ENCODE measurements at places on chromosomes 12 and 14.

DNA sequence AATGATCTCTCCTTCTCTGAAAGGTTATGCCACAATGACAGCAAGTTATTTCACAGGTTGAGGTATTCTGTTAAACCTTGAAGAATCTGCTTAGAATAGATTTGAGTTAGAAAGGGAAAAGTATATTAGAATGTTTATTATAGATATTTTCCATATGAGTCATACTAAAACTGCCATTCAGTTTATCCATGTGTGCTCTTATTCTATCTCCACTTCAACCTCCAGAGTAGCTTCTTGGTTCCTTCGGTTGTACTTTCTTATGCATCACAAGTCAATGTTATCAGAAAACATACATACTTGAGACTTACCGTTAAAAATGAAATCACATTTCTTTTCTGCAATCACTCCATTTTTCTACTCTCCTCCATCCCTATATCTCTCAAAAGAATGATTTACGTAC lies 197.7 kb downstream of the BCAT1 start:
- no peak for DNase-seq

DNA sequence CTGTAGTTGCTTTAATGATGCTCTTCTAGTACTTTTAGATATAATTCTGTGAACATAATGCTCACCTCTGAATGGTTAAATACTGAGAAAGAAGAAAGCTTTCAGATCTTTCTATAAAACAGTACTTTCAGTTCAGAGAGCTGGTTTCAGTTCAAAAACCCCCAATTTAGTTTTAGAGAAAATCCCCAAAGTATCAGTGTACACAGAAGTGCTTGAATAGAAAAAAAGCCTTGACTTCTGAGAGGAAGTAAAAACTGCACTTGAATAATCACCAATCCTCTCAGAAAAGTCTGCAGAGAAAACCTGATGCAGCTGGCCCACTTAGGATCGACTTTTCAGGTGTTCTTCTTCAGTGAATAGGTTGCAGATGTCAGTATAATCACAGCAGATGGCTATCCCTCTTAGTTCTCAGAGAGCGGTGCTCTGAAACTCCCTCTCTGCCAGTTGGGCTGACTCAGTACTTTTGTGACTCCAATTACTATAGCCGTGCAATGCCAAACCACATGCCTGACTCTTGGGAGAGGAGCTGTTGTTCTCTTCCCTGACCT lies 616.3 kb downstream of the LRFN5 start:
- DNase-seq = no peak

DNA sequence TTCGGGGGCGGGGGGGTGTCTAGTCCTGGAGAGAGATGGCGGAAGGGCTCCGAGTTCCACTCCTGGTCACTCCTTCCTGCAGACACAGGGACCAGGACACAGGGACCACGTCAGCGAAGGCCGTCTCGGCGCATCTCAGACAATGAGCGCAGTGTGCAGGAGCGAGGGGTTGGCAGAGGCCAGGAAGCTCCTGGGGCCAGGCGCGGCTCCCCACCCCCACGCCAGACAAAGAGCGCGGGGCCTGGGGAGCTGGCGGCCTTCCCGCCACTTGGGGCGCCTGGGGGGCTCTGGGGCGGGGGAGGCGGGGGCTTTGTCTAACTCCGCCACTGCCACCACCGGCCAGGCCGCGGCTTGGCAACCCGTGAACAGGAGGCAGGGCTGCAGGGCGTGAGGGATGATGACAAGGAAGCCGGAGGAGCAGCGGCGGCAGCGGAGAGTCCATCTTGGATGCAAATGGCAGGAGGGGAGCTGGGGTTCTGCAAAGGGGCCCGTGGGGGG lies 2.2 kb downstream of the CDK2AP1 start:
- DNase-seq = peak; percentile 22

- no peak for DNase-seq
Observed at GRCh38 chr14:74511966-74512830, 18.6 kb downstream of the ISCA2 start.

GRCh38 chr12:79776111-79776510 lies 85.3 kb upstream of the PAWR start:
- DNase-seq = no peak

GRCh38 chr12:109115758-109116610 lies at the start of gene ACACB:
Gene ACACB, plus strand, starts transcription at chr12:109116587. Its CDS starts 22,819 bp downstream, at chr12:109139406.
- DNase-seq = no peak

- no peak for DNase-seq
Observed at GRCh38 chr12:27814851-27815591, 35.0 kb upstream of the MANSC4 start.

- DNase-seq = no peak
Observed at GRCh38 chr14:97710726-97711125, 913.5 kb downstream of the VRK1 start.

DNA sequence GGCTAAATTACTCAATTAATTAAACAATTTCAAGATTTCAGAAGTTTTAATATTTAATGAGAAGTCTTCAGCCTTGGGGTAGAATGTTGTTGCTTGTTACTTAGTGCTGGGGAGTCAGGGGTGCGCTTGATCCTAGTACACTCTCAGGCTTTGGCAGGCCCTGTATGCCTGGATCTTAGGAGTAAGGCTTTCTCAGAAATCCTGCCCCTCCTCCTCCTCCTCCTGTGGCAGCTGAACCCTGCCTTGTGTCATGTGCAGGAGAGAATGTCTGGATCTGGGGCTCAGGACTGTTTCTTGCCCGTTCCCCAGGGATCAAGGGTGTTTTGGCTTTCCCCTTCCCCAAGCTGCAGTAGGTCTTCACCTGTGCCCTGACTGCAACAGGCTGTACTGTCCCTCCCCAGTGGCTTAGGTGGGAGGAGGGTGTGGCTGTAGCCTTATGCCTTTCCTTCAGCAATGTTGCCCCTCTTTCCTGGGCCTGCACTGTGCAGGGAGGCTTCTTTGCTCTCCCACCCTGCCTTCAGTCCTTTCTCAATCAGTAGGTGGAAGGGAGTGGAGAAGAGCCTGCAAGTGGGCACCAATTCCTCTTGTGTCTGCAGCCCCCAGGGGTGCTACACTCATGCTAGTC lies 108.2 kb downstream of the SLC38A6 start:
- DNase-seq = no peak

DNA sequence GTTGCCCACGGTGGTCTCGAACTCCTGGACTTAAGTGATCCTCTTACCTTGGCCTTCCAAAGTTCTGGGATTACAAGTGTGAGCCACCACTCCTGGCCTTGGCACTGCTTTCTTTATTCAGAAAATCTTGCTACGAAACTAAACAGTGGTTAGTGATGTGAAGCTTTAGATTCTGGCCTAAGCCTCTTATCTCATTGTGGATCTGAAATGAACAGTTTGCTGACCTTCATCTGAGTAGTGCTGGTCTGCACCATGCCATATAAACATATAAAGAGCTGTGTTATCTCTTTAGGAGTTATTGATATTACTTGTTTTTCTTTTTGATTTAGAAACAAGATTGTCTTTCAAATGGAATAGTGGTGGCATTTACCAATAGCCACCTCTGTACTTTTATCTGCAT lies 22.6 kb downstream of the SRGAP1 start:
- no peak for DNase-seq

DNA sequence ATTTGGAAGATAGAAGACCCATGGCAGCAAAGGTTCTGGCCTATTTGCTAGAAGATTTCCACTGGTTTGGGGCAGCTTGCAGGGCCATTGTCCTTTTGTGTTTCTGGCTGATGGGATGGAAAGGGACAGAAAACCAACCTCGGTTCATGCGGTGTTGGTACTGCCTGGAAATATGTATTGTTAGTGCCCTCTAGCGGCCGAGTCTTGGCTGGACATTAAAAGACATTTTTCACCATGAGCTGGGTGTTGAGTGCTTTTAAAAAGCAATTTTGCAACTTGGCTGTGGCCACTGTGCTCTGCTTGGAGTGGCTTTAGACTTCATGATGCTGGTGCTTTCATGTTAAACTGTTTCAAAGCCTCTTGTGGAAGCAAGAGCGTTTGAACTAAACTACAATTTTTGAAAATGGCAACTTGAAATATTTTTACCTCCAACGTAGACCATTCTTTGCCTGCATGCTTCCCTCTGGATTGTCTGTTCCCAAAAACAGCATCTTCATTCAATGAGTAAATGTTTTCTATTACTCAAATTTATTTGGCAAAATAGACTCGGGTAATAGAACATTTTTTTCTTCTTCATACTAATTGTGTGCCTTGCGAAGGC lies 102.7 kb upstream of the TBX5 start:
- DNase-seq = peak; percentile 19

GRCh38 chr12:130504110-130504839 lies 166.6 kb downstream of the PIWIL1 start:
- no peak for DNase-seq

DNA sequence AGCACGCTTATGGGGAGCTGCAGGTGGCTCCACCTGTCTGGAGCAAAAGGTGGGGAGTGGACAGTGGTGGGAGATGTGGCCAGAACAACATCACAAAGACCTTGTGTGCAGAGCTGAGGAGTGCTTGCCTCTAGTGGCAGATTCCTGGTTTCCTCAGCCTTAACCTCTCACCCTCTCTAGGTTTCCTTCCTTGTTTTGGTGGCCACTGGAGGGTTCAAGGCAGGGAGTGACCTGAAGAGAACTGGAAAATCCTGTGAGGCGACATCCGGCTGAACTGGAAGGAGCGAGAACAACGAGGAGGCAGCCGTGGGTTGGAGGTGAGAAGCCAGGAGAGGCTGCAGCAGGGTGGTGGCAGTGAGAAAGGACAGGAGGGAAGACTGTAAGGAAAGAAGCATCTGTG lies 6.3 kb upstream of the FLVCR2 start:
- DNase-seq = no peak

- no peak for DNase-seq
Observed at GRCh38 chr14:73369428-73369827, 88.9 kb downstream of the NUMB start.

DNA sequence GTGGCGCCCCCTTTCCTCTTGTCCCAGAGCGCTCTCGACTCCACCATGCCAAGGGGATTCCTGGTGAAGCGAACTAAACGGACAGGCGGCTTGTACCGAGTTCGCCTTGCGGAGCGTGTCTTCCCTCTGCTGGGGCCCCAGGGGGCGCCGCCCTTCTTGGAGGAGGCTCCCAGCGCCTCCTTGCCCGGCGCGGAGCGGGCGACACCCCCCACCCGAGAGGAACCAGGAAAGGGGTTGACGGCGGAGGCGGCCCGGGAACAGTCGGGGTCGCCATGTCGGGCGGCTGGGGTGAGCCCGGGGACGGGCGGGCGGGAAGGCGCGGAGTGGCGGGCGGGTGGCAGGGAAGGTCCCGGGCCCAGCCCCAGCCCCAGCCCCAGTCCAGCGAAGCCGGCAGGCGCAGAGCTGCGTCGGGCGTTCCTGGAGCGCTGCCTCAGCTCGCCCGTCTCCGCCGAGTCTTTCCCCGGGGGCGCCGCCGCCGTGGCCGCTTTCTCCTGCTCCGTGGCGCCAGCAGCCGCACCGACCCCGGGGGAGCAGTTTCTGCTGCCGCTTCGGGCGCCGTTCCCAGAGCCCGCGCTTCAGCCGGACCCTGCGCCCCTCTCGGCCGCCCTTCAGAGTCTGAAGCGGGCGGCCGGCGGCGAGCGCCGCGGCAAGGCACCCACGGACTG lies 376 bp downstream of the INSM2 start:
- DNase-seq = no peak

- DNase-seq = no peak
Observed at GRCh38 chr12:53807322-53807860, 55.6 kb upstream of the CISTR start.

GRCh38 chr14:54567224-54567638 lies 303 bp downstream of the SAMD4A start:
- no peak for DNase-seq

GRCh38 chr12:51887476-51888315 lies at the start of gene ANKRD33:
Gene ANKRD33, plus strand, starts transcription at chr12:51888103. Its CDS starts 84 bp downstream, at chr12:51888187.
- DNase-seq = no peak

GRCh38 chr14:94953541-94954260 lies 183.8 kb upstream of the GSC start:
- no peak for DNase-seq

DNA sequence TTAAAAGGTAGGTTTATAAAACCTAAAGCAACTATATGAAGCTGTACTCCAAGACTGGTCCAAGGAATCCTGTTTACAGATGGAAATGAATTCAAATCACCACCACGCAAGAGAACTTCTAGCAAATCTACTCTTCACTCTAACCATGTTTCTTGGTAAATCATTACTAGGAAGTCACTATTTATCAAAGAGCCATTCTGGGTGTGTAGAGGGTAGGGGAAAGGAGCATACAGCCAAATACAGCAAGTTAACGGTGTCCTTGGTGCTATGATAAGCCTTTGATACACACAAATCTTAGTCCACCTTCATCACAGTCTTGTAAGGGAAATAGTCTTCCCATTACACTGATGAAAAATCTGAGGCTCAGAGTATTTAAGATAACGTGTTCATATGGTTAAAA lies 16.8 kb downstream of the NIN start:
- DNase-seq = no peak

- no peak for DNase-seq
Observed at GRCh38 chr12:95173392-95174251, 43.6 kb downstream of the FGD6 start.

- no peak for DNase-seq
Observed at GRCh38 chr12:21843795-21844194, 69.3 kb upstream of the KCNJ8 start.

- DNase-seq = no peak
Observed at GRCh38 chr12:4471256-4471655, 25.6 kb upstream of the FGF6 start.

- DNase-seq = no peak
Observed at GRCh38 chr12:1575408-1576401, 18.7 kb downstream of the FBXL14 start.

GRCh38 chr14:71204231-71204630 lies 297.0 kb downstream of the PCNX1 start:
- no peak for DNase-seq

DNA sequence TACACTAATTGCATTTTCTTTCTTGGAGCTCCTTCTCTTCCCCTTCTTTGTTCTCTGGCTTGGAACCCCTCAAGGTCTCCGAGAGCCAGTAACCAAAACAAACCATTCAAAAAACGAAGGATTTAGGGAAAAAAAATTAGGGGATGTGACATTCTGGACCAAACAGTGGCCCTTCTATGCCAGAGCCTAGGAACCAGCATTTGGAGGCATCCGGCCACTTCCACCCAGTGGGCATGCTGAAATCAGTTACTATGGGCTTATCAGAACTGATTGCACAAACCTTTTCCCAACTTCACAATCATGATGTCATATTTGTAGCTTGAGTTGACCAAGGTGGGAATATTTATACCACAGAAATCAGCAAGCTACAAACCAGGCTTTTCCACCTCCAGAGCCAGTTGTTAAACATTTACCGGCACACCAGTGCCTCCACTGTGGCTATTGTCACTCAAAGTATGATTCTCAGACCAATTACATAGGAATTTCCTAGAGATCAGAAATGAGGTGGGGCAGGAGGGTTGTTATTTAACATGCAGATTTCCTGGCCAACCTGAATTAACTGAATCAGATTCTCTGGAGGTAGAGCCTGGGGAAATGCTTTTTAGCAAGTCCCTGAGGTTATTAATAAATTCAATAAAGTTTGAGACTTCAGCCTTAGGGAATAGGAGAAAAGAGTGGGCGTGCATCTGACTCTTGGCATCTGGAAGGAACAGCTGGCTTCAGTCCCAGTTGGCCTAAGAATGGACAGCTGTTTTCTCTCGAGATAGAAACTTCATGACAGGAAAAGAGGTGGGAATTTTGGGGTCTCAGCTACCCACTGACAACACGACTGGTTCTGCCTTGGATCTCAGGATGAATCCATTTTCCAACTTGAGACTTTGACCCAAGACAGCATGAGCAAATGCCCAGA lies 273.9 kb downstream of the ZFP36L1 start:
- DNase-seq = no peak
